Uterus (tissue), 4 donors: ENCODE measurements at places on chromosomes 6 and 20. TPM values are rescaled to one million over a fixed set of nuclear protein-coding genes. Genes with fewer than 3 reads are reported as not detected.

DNA sequence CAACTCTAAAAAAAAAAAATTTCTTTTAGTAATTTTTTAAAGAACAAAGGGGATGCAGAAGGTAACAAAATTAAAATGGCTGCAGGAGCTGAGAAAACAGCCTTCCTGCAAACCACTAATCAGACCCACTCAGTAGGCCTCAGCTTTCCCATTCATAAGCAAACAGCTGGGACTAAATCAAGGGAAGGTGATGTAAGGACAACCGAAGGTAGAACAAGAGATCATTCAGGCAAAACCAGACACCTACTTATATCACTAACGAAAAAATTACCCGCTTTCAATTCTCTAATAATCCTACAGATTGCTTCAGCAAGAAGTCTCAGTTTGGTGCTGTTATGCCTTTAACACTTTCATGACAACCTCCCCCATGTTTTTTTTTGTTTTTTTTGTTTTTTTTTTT lies 124.0 kb downstream of the ZMYND8 start:
- DNase-seq: no peak

DNA sequence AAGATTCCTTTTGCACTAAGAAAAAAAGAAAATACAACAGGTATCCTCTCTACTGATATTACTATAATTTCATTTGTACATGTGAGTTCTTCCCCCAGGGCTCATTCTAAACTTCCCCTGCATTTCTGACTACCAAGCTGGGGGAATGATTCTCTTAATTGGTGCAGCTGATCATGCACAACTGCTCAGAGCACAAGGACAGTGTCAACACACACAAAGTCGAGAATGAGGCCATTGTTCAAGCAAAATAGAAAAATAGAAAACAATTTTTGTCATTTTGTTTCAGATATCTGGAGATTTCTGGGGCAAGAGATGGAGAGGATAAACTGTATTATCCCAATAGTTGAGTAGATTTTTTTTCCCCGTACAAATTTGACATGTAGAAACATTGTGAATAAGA lies 236.3 kb downstream of the HAO1 start:
- DNase-seq: no peak

GRCh38 chr20:16476032-16476431 lies 97.2 kb downstream of the KIF16B start:
- DNase-seq: no peak

- no peak for DNase-seq
Observed at GRCh38 chr6:106149472-106150069, 63.4 kb downstream of the PRDM1 start.

- no peak for DNase-seq
Observed at GRCh38 chr6:113875470-113875869, 18.3 kb downstream of the MARCKS start.

- DNase-seq: no peak
Observed at GRCh38 chr6:119156757-119157505, 78.5 kb upstream of the FAM184A start.

DNA sequence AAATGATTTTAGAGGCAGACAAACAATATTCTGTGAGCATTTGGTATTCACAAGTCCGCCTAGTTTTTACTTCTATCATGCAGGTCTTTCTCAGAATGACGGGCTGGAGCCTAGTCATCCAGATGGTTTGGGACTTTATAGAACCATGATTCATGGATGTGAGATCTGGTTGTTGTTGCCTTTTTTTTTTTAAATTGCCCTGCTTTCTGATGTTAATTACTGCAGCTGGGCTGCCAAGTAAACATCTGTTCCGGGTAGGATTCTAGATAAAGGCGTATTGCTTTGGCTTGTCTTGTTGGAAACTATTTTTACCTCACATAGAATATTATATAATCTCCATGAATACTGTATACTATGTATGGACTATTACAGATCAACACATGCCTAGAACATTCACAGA lies 58.1 kb downstream of the RNF217 start:
- DNase-seq: no peak

- no peak for DNase-seq
Observed at GRCh38 chr6:151585741-151586140, 91.9 kb downstream of the CCDC170 start.

Gene TAAR1
- total RNA-seq: not detected

GRCh38 chr6:105429676-105430075 lies 26.8 kb upstream of the PREP start:
- DNase-seq: no peak

Gene RNF144B
- total RNA-seq: 35.7 TPM

Gene FAM217A
- not detected for total RNA-seq

DNA sequence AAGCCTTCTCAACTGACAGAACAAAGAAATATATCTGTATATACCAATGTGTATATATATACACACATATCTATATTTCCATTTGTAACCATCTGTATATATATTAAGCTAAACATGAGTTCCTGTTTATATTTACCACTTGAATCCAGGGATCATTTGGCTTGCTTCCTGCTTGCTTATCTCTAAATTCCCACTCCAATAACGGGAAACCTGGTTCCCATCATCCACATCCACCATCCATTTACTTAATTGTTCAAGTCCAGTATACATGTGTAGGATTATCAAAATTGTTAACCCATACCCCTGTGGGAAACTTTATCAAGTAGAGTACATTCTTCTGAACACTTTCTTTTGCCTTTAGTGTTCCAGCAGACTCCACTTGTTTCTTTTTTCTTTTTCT lies 12.5 kb upstream of the SOX12 start:
- no peak for DNase-seq

DNA sequence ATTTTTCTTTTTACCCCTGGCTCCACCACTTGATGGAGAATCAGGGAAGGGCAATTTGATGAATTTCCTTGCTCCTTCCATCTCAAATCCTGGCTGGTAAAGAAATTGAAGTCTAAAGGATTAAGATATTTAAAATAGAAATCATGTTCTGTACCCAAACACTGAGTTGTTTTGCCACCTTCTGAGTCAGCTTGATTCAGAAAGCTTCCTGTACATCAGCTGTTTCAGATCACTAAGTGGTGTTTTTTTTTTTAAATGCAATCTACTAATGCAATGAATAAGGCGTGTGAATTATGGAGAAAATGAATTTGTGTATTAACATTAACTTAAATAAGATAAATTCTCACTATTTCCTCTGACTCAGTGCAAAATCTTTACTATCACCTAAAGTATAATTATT lies 11.5 kb upstream of the POPDC3 start:
- DNase-seq: no peak

DNA sequence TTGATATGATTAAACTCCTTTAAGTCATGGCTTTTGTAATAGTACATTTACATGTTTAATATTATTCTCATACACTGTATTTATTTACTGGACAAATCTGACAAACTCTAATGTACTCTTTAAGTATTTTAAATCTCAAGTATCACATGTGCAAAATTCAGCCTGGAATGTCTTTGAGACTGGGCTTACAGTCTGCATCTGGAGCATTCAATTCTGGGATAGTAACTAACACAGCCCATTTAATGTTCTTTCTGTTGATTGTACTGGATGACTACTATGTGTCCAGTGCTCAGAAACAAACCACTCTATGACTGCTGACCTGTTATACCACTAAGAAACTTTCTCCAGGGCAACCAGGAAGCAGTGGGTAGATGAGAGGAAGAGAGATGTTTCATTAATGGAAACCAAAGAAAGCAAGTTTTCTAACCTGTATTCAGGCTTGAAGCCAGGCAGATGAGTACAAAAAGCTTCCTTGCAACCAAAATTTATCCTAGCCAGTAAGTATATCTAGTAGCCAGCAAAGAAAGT lies 26.8 kb downstream of the FBXL4 start:
- no peak for DNase-seq
